AML-193 (cell line): ENCODE measurements at places on chromosomes 1 and 21.
A peak's percentile ranks its signal among the peaks of the same experiment; 100 is the strongest.

DNA sequence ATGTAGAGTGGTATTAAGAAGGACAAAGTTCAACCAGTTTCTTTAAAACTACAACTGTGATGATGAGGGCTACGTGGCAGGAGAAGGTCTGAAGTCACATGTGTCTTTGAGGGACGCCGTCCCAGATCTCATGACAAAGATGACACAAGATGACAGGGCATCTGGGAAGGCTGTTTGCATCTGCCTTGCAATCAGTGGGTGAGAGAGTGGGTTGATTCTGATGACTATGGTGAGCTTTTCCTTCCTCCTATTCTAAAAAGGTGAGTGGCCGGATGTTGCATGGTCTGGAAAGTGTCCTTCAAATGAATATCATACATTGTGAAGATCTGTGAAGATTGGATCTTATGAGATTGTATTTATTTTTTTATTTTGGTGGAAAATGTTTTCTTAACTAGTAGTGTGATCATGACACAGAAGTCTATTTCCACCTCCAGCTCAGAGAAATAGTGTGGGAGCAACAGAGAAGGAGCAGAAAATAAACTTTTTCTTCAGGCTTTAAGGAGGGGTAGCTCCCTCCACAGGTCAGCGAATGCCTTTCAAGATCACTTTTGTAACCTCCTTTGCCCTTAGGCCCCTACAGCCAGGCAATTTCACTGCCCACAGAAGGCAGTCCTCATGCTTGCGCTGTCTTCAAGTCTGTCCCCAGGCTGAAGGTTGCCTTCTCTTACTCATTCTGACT is 76.0 kb upstream of the ATF3 start:
- no peak for DNase-seq

- no peak for DNase-seq
Observed at GRCh38 chr1:15029036-15029435, 124.5 kb upstream of the TMEM51 start.

- no peak for DNase-seq
Observed at GRCh38 chr1:154759196-154759595, 110.9 kb downstream of the KCNN3 start.

DNA sequence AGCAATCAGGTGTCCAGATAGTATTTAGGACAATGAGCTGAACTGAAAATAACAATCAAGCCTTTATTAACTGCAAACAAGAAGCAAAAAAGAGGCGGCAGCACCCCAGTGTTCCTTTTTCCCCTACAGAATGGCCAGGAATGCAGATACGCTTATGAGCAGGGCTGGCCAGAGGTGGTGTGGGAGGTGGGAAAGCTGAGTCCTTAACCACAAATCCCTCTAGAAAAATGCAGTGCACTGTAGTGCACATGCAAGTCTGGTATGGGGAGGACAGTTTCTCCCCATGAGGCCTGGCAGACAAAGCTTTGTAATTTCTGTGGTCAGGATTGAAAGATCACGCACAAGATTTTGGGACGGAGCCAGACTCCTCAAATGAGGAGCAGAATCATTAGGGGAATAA is 10.7 kb upstream of the IFNAR1 start:
- DNase-seq, result no peak

GRCh38 chr1:230977761-230978490 is 735 bp downstream of the TTC13 start:
- DNase-seq, result no peak

GRCh38 chr1:22420455-22421053 is 31.1 kb upstream of the ZBTB40 start:
- DNase-seq, result peak; percentile 61

- DNase-seq, result no peak
Observed at GRCh38 chr1:25472471-25472870, 41.8 kb downstream of the MACO1 start.

DNA sequence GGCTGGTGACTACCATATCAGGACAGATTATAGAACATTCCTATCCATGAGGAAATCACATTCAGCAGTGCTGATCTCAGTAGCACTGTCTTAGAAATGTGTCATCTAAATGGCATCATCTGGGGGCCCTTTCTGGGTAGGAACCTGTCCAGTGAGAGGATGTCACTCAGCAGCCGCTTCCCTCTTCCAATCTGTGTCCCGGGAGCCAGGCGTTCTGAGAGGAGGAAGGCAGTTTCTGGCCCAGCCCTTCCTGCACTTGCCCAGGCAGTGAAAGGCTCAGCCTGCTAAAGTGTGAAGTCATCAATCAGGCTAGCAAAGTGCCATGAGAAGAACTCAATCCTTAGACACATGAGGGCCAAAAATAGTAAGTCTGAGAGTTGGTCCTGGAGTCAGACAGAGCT is 25.6 kb downstream of the RAB4A start:
- DNase-seq, result no peak

GRCh38 chr1:113608399-113608798 is 150.9 kb downstream of the PHTF1 start:
- DNase-seq, result no peak
